PC-9 (cell line): ENCODE measurements at places on chromosomes 13 and 19. TPM values are rescaled to one million over a fixed set of nuclear protein-coding genes. Genes with fewer than 3 reads are reported as not detected.

Gene TMEM143
- 24.8 and 31.3 TPM in 2 replicates for total RNA-seq

Gene TRMT1
- 44.1 and 51.1 TPM in 2 replicates for total RNA-seq

Gene SPIB
- total RNA-seq, result 0.83 TPM in 1 of 2 replicates, not detected in the other

Gene PRODH2
- total RNA-seq, result not detected in 2 replicates

Gene SLC7A10
- total RNA-seq, result not detected in 2 replicates

Gene NLRP11
- not detected in 2 replicates for total RNA-seq

Gene ZNF558
- total RNA-seq, result 28.7 and 29.7 TPM in 2 replicates

Gene SMIM44
- not detected in 2 replicates for total RNA-seq

Gene IRGC
- total RNA-seq, result not detected in 2 replicates

Gene WDR87
- not detected in 2 replicates for total RNA-seq

Gene ZNF98
- 0.92 and 1.9 TPM in 2 replicates for total RNA-seq

Gene RHPN2
- total RNA-seq, result 21.3 and 28.5 TPM in 2 replicates

Gene IGFL3
- 0.96 TPM in 1 of 2 replicates, not detected in the other for total RNA-seq

Gene SIGLECL1
- total RNA-seq, result not detected in 2 replicates

Gene TDRD12
- total RNA-seq, result 0.25 and 0.33 TPM in 2 replicates

DNA sequence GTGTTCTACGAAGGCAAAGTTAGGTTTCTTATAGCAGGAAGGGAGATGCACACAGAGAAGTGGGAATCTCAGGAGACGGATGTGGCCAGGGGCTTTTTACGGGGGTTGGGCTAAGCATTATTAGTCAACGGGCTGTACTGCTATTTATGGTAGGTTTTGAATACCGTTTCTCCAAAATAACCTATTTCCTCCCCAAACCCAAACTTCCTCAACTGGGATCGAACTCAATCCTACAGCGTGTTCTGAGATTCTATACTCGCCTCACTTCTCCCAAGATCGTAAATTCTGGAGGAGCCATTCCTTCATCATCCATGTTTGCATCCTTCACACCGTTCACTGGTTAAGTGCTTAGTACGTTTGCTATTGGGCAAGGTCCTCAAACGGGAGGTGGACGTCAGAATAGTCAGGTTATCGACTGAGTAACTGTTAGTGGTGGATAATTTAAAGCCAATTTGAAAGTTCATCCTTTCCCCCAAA lies 1.2 kb upstream of the TRIM13 start:
- no peak for DNase-seq

DNA sequence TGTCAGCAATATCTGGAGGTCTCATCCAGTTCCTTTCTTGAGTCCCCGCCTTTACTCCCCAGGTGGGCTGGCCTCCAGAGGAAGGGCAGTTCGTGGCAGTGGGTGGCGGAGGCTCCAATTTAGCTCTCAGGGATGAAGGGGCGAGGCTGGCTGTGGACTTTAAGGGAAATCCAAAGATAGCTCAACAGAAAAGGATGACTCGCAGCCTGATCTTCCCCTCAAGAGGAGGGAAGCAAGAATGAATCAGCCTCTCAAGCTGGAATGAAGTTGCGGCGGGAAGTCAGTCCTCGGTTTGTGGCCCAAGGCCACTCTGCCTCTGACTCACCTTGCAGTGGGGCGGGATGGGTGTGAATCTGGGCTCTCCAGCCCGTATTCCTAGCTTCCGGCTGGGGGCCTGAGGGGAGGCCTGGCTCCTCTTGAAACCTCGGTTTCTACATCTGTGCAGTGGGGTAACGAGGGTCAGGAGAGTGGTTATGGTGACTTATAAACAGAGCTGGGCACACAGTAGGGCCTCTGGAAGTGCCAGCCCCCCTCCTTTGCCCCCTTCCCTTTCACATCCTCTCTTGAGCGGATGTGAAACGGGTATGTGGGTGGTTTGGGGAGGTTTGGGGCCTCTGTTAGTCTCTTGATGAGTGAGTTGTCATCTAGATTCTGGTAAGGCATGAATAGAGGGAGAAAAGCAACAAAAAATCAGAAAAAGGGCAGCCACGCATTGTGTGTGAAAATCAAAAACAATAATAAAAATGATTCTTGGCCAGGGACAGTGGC lies 10.5 kb upstream of the SMG9 start:
- peak; percentile 90 for DNase-seq

DNA sequence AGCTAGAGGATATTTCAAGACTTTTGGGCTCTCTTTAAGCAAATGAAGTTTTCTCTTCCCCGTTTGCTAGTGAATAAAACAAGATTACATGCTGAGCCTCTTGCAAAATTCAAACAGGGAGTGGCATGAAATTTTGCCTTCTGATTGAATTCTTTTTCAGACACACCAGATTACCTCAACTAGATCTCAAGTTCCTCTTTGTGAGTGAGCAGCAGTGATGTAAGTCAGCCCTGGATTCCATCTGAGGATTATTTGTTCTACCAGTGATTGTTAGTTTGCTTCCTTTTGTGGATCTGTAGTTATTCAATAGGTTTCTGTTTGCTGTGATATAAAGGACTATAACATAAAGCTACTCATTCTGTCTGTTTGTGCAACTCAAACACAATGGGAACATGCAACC lies 407.7 kb downstream of the LMO7 start:
- no peak for DNase-seq

DNA sequence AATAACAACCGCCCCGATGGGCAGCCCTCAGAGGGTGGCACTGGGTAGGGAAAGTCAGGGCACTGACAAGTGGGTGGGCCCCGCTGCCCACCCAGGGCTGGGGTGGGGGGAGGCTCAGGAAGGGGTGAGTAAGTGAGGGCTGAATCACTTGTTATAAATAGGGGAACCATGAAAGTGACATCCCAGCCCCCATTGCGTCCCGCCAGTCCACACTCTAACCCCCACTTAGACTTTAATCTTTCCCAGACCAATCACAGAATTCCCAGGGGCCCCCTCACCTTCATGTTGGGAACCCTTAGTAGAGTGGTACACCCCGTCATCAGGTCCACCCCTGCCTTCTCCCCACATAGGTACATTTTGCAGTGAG lies 37.0 kb upstream of the NANOS3 start:
- no peak for DNase-seq

- DNase-seq, result no peak
These were observed 814 bp downstream of the S1PR2 start for GRCh38 chr19:10230173-10230860.

GRCh38 chr13:44972956-44973581 lies 16.2 kb downstream of the NUFIP1 start:
- DNase-seq, result no peak

DNA sequence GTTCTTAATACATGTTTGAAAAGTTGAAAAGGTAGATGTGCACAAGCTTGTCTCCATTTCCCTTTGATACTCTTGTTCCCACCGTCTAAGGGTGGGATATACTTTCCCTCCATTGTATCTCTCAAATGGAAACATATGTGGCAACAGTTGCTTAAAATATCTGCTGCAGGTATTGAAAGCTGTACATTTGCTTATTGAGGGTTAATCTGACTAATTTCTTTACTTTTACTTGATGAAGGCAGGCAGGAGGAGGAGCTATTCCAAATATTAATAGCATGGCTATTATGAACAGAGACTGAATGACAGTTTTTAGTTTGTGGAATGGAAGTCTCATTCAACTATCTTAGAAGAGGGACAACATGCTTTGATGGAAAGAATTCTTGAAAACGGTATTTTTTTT lies 103.8 kb downstream of the SLC10A2 start:
- no peak for DNase-seq

GRCh38 chr19:46254776-46255175 lies 25.2 kb downstream of the IGFL1 start:
- no peak for DNase-seq

DNA sequence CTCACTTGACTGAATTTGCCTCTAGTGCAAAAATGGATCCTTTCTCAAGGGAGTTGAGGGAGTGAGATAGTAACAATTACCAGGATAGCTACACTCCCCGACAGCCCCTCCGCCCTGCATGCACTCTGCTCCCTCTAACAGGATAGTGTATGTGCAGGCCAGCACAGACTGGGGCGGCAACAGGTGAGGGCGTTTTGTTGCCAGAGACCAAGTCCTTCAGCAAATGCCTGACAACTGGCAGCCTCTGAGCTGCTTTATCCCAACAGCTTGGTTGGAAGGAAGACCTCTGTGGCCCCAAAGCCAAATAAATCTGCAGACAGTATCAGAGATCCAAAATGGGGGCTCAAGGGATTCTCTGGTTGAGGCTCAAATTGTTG lies 86.6 kb downstream of the SLC7A1 start:
- no peak for DNase-seq

DNA sequence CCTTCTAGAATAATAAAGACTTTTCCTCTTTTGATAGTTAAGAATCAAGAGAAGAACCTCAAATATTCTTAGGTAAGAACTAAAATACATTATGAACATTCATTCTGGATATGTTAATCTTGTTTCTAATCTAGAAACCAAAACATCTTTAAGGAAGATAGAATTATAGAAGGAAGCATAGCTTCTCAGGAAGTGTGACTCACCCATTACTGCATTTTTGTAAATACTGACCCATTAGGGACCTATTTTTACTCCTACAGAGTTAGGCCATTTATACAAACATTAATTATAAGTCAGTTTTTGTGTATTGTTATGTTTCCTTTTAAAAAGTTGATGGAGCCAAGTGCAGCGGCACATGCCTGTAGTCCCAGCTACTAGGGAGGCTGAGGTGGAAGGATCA lies 147.1 kb downstream of the NUFIP1 start:
- no peak for DNase-seq

GRCh38 chr19:35756377-35757230 lies at the start of gene HSPB6:
HSPB6 (minus strand) TSS chr19:35757029; CDS start chr19:35757008, 21 bp downstream.
- DNase-seq, result no peak

DNA sequence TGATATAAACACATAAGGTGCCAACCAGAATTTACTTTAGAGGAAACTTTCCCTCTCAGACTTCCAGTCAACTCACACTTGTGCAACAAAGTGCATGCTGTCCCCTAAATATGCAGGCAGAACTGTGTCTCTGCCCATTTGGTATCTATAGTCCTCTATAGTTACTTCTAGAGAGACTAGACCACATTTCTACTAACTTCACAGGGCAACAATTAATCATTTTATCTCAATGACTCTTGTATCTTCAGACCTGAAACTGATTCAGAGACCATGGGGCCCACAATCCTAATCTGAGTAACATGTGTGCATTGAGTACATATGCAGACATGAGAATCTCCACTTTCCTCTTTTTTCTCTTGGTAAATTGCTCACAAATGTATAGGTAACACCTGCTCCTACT lies 158.1 kb downstream of the ZNF486 start:
- no peak for DNase-seq

GRCh38 chr19:4357921-4358326 lies 14.6 kb downstream of the MPND start:
- DNase-seq, result no peak

DNA sequence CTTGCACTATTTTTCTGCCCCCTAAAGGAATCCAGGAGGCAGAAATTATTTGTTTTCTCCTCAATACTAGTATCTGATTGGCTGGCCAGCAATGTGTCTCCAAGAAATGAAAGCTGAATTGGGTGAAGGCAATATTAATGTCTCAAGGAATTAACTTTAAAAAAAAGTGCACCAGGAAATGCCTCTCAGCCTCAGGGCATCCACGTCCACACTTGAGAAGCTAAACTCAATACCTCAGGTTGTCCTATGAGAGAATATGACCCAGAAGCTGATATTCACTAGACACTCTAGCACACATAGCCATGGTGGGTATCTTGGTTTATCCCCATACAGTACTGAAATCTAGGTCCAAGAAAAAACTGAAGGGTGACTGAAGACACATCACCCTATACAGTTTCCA lies 2.1 kb downstream of the ZNF91 start:
- DNase-seq, result no peak

- DNase-seq, result no peak
These were observed 24.9 kb downstream of the PIAS4 start for GRCh38 chr19:4032436-4032835.

DNA sequence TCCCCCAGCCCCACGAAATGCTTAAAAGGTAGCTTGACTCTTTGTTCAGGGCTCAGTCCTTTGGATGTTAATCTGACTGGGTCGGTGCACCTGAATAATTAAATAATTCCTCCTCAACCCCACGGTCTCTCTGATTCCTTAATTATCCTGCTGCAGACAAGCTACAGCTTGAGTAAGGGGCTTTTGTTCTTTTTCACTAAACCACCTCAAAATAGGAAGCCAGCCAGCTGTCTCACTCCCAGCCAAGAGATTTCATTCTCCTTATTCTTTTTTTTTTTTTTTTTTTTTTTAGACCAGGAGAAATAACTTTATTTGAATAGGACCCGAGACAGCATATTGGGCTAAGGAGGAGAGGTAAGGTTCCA lies 7.9 kb upstream of the FCGBP start:
- no peak for DNase-seq

- DNase-seq, result no peak
These were observed 187.6 kb upstream of the TSC22D1 start for GRCh38 chr13:44763615-44764301.

- no peak for DNase-seq
These were observed 25.3 kb upstream of the CPB2 start for GRCh38 chr13:46129955-46130618.

- no peak for DNase-seq
These were observed 107.7 kb downstream of the COL4A1 start for GRCh38 chr13:110199046-110199831.

DNA sequence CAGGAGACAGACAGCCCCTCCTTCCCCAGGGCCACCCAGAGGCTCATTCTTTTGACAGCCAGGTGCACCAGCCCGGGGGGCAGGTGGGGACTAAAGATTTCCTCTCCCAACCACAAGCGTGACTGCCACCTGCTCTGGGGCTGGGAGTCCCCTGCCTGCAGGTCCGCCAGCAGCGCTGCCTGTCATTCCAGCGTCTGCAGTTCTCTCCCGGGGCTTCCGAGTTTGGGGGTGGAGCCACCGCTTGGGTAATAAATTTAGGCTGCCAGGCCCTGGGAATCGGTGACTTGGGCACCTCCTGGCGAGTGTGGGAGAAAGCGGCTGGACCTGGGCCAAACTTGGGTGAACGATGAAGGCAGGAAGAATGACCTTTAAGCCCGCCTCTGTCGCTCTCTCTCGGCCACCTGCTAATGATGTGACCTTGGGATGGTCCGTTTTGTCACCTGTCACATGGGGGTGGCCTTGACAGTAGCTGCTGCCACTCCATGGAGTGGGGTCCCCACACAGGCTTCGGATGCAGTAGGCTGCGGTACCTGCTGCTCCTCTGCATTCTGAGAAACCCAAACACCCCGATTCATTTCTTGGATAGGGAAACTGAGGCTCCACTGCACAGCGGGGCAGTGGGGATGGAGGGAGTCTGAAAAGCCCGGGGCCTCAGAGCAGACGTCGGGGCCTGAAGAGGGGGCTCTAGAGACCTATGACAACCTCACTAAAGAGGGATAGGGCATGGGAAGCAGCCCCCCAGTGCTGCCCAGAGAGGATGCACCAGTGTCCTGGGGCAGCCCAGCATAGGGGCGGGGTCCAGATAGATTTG lies 12.8 kb downstream of the FUT6 start:
- DNase-seq, result peak; percentile 56

DNA sequence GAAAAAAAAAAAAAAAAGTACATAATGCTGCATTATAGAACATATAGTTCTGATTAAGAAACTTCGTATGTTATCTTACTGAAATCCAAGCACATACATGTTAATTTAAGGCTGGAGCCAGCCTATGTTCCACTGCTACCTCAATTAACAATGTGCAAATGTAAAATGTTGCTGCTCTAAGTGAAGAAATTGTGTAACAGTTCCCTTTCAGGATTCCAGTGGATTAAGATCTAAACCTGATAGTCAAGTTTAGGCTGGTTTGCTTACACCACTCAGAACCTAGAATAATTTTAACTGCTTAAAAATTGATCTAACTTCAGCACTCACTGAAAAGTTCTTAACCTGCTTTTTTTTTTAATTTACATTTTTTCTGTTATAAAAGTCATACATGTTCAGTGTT lies 4.2 kb downstream of the VPS36 start:
- DNase-seq, result no peak

GRCh38 chr19:49890349-49891311 lies 6.1 kb downstream of the IL4I1 start:
- DNase-seq, result peak; percentile 35
